ENCODE measurements at places on chromosomes 13 and 19. TPM values are rescaled to one million over a fixed set of nuclear protein-coding genes. Genes with fewer than 3 reads are reported as not detected.

- H3K36me3 ChIP-seq, result peaks cover 4% of the 10 kb centered on the region
- peaks cover 21% of the 10 kb centered on the region for H3K4me1 ChIP-seq
- no peak for DNase-seq
Measured at GRCh38 chr19:38661996-38662395, 14.5 kb downstream of the ACTN4 start.

The RPL18 gene
- 359 TPM for total RNA-seq

The PSG2 gene
- total RNA-seq, result not detected

The SIX5 gene
- 8.5 TPM for total RNA-seq

DNA sequence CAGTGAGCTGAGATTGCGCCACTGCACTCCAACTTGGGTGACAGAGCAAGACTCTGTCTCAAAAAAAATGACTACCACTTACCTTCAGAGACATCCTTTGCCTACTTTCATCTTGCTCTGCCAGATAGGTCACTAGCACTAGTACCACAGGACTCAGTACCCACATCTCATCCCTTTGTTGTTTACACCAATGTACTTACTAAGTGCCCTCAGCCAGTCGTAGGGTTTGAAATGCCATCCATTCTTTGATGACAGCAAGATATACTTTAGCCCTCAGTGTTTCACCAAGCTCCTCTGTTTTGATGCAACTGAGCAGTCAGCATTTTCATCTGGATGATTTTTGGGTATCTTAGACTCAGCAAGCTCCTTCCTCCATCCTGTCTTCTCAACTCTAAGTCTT is 6.1 kb downstream of the URAD start:
- peaks cover 16% of the 10 kb centered on the region for H3K4me1 ChIP-seq
- peaks cover 2% of the 10 kb centered on the region for H3K27me3 ChIP-seq
- no peak overlapping the region for H3K27ac ChIP-seq
- no peaks in the 10 kb centered on the region for H3K36me3 ChIP-seq

DNA sequence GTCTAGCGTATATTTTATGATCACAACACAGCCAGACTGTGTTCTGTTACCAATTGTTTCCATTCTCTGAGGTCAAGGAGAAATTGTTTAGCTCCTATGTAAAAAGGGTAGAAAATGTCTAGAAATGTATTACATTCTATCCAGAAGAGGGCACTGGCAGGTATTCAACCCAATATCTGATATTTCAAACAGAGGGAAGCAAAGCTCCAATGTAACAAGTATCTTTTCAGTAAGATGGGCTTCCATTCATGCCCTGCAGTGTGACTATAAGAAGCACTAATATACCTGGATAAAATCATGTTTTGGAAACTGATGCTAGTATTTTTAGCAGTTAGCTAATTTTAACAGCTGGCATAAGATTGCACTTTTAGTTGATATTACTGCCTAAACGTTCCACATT is 312.7 kb downstream of the FGF14 start:
- H3K27me3 ChIP-seq, result no peaks in the 10 kb centered on the region
- H3K4me1 ChIP-seq, result no peaks in the 10 kb centered on the region
- H3K27ac ChIP-seq, result no peak overlapping the region
- no peak for DNase-seq
- H3K36me3 ChIP-seq, result no peaks in the 10 kb centered on the region
- no peak overlapping the region for H3K4me3 ChIP-seq

DNA sequence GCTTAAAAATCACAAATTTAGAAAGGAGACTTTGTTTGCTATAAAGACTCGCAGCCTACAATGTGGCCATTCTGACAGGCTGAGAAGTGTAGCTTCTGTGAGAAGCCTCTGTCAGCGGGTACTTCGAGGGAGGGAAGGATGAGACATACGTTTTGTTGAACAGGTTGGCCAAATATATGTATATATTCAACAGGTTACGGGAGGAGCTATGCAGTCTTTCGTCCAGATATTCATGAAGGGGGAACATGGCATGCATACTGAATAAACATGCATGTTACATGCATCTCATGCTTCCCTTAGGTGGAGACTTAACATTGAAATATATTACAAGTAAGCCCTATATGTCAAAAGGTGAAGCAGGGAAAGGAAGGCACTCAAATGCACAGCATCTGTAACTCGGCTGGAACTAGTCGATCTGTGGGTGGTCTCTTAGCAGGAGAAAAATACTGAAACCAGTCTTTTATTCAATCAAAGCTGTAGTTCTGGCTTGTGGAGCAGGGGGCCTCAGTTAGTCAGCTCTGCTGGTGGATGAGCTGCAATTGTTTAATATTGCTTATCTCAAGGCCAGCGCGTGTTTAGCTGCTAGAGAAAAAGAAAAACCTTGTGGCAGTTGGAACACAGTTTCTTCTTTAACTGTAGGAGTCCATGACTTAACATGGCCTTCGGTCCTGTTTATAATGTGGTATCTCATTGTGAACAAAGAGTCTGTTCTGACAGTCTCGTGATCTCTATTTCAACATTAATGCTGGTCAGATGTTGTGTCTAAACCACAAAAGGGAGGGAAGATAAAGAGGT is 94.3 kb downstream of the FAM216B start:
- no peak overlapping the region for H3K27ac ChIP-seq
- H3K4me1 ChIP-seq, result no peaks in the 10 kb centered on the region
- no peaks in the 10 kb centered on the region for H3K27me3 ChIP-seq
- H3K36me3 ChIP-seq, result no peaks in the 10 kb centered on the region

The MED25 gene
- total RNA-seq, result 16.3 TPM

- H3K4me3 ChIP-seq, result no peak overlapping the region
- no peak overlapping the region for H3K27ac ChIP-seq
- peak; percentile 42 for DNase-seq
- H3K27me3 ChIP-seq, result no peaks in the 10 kb centered on the region
- no peaks in the 10 kb centered on the region for H3K4me1 ChIP-seq
Measured at GRCh38 chr13:114099918-114100445, 32.4 kb downstream of the RASA3 start.

The PDX1 gene
- 0.32 TPM for total RNA-seq

The ZNF28 gene
- 0.92 TPM for total RNA-seq

GRCh38 chr19:15487038-15487437 is 7.7 kb upstream of the PGLYRP2 start:
- no peak for DNase-seq
- no peaks in the 10 kb centered on the region for H3K36me3 ChIP-seq
- no peaks in the 10 kb centered on the region for H3K4me1 ChIP-seq
- no peaks in the 10 kb centered on the region for H3K27me3 ChIP-seq
- H3K4me3 ChIP-seq, result no peak overlapping the region

The GPR12 gene
- not detected for total RNA-seq

GRCh38 chr19:7636691-7637373 is at the start of gene STXBP2:
STXBP2 (plus strand) TSS chr19:7637110; CDS start chr19:7637150, 40 bp downstream.
- DNase-seq, result peak; percentile 89
- no peaks in the 10 kb centered on the region for H3K27me3 ChIP-seq
- peak within 1 kb of the TSS; percentile 77 for H3K27ac ChIP-seq
- peaks cover 4% of the 10 kb centered on the region for H3K4me1 ChIP-seq

The ZNF304 gene
- 2.8 TPM for total RNA-seq

- peaks cover 37% of the 10 kb centered on the region for H3K4me1 ChIP-seq
Measured at GRCh38 chr19:8387688-8388611, 2.2 kb upstream of the RAB11B start.

DNA sequence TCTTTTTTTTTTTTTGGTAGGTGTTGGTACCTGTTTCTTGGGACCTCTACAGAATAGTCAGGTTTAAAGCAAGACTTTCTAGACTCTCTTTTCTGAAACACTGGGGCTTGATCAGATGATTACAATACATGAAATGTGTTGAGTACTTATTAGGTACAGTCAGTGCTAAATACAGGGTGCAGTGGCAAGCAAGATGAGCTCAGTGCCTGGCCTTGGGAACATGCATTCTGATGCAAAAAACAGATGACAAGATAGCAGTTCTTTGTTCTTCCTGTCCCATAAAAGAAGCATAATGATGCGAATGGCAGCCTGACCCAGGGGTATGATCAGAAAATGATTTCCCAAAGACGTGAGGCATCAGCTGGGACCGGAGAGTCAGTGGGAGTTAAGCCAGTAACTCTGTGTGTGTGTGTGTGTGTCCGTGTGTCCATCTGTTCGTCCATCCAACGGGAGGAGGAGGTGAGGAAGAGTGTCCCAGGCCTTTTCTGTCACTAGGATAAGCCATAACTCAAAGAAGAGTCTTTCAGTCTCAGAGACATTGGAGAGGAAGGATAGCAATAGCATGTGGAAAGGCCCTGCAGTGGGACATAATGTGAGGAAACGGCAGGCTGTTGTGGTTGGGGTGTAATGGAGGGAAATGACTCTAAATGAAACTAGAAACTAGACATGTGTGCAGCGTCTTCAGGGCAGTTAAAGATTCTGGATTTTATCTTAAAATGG is 32.2 kb downstream of the SLAIN1 start:
- no peak overlapping the region for H3K27ac ChIP-seq
- H3K36me3 ChIP-seq, result no peaks in the 10 kb centered on the region
- no peaks in the 10 kb centered on the region for H3K4me1 ChIP-seq
- no peak for DNase-seq
- H3K27me3 ChIP-seq, result no peaks in the 10 kb centered on the region

DNA sequence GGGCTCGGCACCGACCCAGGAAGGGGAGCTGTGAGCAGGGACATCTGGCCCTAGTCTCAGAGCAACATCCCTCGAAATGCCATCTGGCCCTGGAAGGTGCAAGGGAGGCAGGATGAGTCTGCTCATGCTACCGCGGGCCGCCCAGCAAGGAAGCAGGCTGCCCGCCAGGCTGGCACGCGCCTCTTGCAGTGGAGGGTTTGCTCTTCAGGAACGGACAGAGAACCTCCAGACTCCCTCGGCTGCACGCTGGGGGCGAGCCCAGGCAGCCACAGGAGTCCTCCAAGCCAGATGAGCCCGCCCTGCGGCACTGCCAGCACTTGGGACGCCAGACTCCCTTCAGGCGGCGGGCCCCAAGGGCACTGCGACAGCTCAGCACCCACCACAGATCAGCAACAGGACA is 10.1 kb upstream of the ATP8B3 start:
- H3K4me3 ChIP-seq, result no peak overlapping the region
- no peak for DNase-seq
- no peaks in the 10 kb centered on the region for H3K27me3 ChIP-seq
- peaks cover 36% of the 10 kb centered on the region for H3K36me3 ChIP-seq
- H3K4me1 ChIP-seq, result no peaks in the 10 kb centered on the region

GRCh38 chr13:101673360-101674105 is 221.1 kb downstream of the ITGBL1 start:
- no peaks in the 10 kb centered on the region for H3K36me3 ChIP-seq
- no peak for DNase-seq

The TSKS gene
- not detected for total RNA-seq

DNA sequence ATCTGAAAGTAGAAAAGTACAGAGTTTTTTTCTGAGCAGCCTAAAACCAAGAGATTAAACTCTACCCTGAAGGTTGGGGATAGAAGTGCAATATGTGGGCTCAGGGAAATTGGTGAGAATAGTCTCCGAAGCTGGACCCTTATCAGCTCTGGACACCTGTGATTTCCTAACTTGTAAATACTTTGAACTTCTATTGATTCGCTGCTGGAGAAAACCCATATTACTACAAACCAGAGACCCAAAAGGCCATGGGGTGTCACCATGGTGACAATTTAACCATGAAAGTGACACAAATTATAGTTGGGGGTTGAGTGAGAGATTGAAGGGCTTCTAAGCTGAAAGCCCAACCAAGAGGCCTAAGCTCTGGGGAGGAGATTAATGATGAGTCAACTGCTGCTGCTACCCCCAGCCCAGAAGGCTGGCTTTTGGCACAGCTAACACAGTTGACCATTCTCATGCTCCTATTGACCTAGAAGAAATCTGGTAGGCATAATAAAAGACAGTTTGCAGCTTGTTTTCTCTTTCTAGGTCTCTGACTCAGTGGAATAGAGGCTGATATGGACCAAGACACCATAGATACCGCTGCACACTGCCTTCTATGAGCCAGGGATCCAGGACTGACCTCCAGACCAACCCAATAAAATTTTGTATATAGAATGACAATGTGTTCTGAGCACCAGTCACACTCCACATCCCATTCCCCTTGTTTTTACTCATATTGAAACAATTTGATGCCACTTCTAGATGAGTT is 131.9 kb upstream of the FNDC3A start:
- no peak overlapping the region for H3K27ac ChIP-seq
- no peaks in the 10 kb centered on the region for H3K36me3 ChIP-seq
- no peaks in the 10 kb centered on the region for H3K4me1 ChIP-seq
- H3K4me3 ChIP-seq, result no peak overlapping the region
- no peaks in the 10 kb centered on the region for H3K27me3 ChIP-seq
- DNase-seq, result no peak

- DNase-seq, result no peak
- no peak overlapping the region for H3K4me3 ChIP-seq
- no peaks in the 10 kb centered on the region for H3K27me3 ChIP-seq
Measured at GRCh38 chr19:43607238-43608205, 4.4 kb upstream of the SRRM5 start.

The BRME1 gene
- total RNA-seq, result 3.7 TPM

GRCh38 chr19:34475026-34475974 is 6.3 kb upstream of the WTIP start:
- H3K27ac ChIP-seq, result no peak overlapping the region
- no peak for DNase-seq
- no peaks in the 10 kb centered on the region for H3K4me1 ChIP-seq
- peaks cover 24% of the 10 kb centered on the region for H3K36me3 ChIP-seq

DNA sequence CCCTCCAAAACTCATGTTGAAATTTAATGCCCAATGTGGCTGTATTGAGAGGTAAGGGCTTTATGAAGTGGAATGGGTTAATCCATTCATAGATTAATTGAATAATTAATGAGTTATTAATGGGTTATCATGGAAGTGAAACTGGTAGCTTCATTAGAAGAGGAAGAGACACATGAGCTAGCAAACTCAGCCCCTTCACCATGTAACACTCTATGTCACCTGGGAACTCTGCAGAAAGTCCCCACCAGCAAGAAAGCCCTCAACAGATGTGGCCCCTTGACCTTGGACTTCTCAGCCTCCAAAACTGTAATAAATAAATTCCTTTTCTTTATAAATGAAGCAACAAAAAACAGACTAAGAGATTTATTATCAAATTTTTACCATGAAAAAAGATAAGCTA is 223.5 kb downstream of the KLF12 start:
- H3K27me3 ChIP-seq, result no peaks in the 10 kb centered on the region
- no peak for DNase-seq
- no peaks in the 10 kb centered on the region for H3K36me3 ChIP-seq
- no peaks in the 10 kb centered on the region for H3K4me1 ChIP-seq
- no peak overlapping the region for H3K4me3 ChIP-seq

DNA sequence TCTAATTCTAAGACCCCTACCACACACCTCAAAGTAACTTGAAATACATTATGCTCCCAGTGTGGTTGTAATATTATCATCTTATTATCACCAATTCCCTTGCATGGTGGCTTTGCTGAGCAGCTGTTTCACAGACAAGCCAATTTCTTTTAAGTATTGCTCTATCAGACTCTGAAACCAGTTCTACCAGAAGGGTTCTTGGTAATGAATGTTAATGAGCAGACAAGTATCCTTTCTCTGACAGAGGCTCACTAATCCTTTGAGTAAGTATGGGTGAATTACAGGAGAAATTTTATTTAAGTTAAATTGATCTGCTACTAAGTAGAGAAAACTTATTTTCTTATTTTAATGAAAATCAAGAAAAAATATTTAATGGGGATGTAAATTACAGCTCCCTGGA is 326.0 kb downstream of the GPC6 start:
- no peaks in the 10 kb centered on the region for H3K4me1 ChIP-seq
- no peak overlapping the region for H3K27ac ChIP-seq
- H3K36me3 ChIP-seq, result no peaks in the 10 kb centered on the region
- no peaks in the 10 kb centered on the region for H3K27me3 ChIP-seq
- DNase-seq, result no peak

The CEACAM16 gene
- not detected for total RNA-seq

GRCh38 chr13:113809934-113810333 is 50.9 kb downstream of the TMEM255B start:
- no peak for DNase-seq
- no peaks in the 10 kb centered on the region for H3K27me3 ChIP-seq
- no peak overlapping the region for H3K4me3 ChIP-seq
- H3K27ac ChIP-seq, result no peak overlapping the region

Measured in right lobe of liver (tissue), 6 donors.